Activated CD8-positive, alpha-beta T cell treated with anti-CD3 and anti-CD28 coated beads, Interleukin-2, amount 10 ng/mL, durations not matched to agents 7 days and 5 days (primary cell): ENCODE measurements at places on chromosomes 11 and 22. TPM values are rescaled to one million over a fixed set of nuclear protein-coding genes. Genes with fewer than 3 reads are reported as not detected.

Gene EHF
- not detected for total RNA-seq

Gene MS4A8
- not detected for total RNA-seq

Gene CRYBB3
- not detected for total RNA-seq

Gene ZBTB16
- 16.4 TPM for total RNA-seq

Gene MUC2
- total RNA-seq: not detected

Gene CD3D
- 541 TPM for total RNA-seq

Gene AP5B1
- 22.5 TPM for total RNA-seq

Gene SCGB1A1
- total RNA-seq: not detected

Gene USP2
- total RNA-seq: 0.68 TPM

Gene EMID1
- total RNA-seq: not detected

- no peak for DNase-seq
Measured at GRCh38 chr22:26053737-26054316, 115.4 kb upstream of the SEZ6L start.

- DNase-seq: no peak
Measured at GRCh38 chr11:47914743-47915142, 65.6 kb upstream of the PTPRJ start.

DNA sequence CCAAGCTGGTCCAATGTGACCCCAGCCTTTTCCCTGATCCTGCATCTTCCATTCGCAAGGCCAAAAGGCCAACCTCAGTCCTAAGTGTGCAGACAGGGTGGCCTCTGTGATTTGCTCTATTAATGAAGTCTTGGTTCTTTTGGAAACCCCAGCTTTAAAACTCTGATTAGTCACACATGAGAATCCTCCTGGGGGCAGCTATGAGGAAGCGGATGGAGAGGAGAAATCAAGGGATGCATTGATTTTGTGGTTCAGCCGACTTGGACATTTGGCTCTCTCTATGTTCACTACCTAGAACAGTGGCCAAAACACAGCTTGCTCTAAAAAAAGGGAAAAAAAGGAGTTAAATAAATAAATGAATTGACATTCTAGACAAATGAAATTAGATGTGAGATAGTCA lies 98.6 kb upstream of the USP47 start:
- no peak for DNase-seq

GRCh38 chr11:114890038-114890437 lies 211.7 kb downstream of the NXPE2 start:
- DNase-seq: no peak

- DNase-seq: no peak
Measured at GRCh38 chr11:11681536-11681935, 59.7 kb upstream of the GALNT18 start.

DNA sequence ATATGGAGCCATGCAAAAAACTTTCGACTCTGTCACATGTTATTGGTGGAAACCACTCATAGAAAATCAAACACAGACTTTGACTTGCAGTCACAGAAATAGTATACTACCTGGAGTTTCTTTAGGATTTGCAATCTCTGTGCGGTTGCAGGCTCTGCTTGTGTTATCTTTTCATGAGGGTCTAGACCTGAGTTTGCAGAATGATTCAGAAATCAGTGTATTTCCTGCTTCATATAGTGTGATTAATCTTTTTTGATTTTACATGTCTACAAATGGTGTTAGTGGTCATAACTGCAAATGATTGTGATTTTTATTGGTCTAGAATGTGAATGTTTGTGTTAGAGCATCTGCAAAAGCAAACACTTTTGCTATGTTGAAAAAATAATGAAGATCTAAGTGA lies 690.2 kb downstream of the NTM start:
- DNase-seq: no peak

DNA sequence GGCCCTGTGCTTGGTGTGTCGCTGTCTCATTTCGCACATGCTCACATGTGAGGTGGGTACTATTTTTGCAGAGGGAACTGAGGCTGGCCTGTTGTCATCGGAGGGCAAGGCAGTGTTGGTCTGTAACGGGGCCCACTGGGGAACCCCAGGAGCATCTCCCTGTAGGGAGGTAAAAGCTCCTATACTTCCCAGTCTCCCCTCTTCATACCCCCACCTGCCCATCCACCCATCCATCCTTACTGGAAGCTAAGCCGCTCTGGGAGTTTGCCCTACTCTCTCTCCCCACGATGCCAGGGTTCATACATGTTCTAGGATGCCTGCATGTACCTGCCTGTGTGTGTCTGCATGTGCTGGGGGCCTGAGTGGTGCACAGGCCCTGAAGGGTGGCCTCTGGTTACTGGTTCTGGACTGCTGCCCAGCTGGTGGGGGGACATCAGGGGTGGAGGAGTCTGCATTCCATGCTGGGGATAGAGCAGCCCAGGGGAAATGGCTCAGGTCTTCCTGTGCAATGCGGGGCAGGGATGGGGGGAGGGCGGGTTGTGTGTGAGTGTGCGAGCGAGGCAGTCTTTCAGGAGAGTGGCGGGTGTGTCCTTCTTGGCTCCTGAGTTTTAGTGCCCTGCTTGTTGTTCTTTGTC lies 77.7 kb downstream of the PKNOX2 start:
- DNase-seq: no peak

DNA sequence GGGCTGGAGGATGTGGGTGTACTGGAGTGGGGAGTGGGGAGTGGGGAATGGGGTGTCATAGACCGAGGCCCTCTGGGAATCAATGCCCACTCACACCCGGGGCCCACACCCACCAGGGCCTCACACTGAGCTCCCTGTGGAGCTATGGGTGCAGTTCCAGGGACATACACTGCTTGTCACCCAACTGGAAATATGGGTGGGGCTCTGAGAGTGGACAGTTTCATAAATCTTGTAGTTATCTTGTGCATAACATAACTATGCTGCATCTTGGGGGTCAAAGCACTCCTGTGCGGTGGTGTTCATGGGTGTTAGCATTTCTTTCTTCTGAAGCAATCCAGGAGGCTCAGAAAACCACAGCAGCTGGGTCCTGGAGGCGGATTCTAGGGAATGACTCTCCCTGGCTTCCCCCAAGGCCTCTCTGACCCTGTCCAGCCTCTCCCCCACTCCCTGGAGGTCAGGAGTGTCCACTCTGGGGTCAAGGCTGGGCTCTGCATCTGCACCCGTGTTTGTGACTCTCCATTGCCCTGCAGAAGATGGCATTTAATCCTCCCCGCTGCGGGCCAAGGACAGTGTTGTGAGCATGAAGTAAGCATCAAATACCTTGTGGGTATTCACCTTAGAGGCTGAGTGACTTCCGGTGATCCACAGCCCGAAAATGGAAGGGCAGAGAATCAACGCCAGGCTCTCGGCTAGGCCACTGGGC lies 172.5 kb downstream of the CTTN start:
- DNase-seq: no peak

- no peak for DNase-seq
Measured at GRCh38 chr11:102253020-102253715, 64.1 kb upstream of the BIRC3 start.

DNA sequence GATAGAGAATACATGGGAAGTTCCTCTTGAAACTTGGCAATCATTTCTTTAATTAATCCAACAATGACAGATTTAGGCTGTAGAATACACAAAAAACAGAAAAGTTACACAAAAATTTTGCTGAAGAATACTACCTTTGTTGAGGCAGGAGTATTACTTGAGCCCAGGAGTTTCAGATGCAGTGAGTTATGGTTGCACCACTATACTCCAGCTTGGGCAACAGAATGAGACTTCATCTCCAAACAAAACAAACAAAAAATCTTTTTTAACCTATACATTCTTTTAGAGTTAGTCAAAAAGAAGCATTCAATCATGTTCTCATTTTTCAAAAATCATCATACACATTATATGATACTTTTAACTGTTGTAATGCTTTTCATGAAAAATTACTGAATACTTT lies 22.1 kb downstream of the UEVLD start:
- DNase-seq: no peak

DNA sequence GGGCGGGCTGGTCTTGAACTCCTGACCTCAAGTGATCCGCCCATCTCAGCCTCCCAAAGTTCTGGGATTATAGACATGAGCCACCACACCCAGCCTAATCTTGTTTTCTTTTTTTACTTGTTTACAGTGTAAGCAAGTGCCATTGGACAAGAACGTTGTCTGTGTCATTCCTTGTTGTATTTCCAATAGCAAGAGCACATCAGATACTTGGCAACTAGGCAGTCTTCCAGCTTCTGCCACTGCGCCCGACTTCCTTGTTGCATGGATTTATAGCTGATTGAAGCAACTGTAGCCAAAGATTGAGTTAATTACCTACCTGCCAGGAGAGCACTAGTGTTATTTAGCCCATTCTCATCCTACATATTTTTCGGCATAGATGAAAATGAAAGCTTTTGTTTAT lies 3.1 kb upstream of the SGSM3 start:
- no peak for DNase-seq

GRCh38 chr11:66561178-66561974 lies 7.0 kb downstream of the CTSF start:
- DNase-seq: no peak

- DNase-seq: no peak
Measured at GRCh38 chr11:69615545-69616278, 25.2 kb upstream of the CCND1 start.

DNA sequence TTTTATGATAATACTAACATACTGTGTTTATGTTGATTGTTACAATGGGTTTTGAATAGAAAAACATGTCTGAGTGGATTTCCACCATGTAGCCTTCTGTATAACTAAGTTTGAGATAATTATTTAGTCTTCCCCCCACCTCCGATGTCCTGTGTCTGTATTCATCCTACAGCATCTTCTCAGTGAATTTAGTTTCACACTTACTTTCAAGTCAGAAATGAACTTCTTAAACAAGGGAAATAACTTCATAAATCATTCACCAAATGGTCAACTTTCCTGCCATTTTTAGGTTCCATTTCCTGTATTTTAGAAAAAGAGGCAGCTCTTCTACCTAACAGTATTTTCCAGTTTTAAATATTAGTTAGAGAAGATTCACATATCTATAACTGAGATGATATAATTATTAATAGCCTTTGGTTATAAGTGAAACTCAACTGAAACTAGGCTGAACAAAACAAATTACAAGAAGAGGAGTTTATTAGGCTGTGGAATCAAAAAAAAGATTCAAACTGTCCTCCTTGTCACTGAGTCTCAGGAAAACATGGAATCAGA lies 3.5 kb downstream of the OR51B5 start:
- no peak for DNase-seq

DNA sequence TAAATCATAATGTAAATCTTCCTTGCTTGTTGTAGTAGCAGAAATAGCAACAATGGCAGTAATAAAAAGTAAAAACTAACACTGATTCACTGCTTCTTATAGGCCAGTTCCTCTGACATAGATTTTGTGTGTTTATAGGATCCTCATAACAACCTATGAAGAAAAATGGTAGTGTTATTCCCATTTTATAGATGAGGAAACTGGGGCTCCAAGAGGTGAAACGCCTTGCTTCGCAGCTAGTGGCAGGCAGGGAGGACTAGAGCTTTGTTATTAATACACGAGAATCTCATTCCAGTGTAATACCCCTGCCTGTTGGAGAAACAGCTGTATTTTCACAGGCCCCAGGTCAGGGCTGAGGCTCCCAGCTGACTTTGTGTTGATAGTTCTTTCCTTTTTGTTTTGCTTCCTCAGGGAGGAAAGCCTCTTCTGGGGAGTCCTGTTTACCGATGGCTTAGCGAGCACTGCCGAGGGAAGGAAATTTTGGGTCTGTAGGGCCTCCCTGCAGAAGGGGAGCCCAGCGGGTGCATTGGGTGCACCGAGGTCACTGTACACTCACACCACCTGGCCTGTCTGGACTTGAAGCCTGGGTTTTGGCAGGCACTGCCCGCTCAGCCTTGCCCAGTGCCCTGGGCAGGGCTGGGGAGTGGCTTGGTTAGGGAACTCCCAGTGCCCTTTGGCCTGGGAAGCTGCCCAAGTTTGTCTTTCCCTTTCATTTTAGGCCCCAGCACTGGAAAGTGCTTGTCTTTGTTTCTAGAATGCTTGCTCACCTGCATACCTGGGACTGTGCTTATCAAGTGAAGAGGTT lies 13.5 kb downstream of the KIAA1671 start:
- DNase-seq: no peak

GRCh38 chr11:96116376-96116775 lies 192.5 kb upstream of the MTMR2 start:
- DNase-seq: no peak

GRCh38 chr11:111668980-111669379 lies 66.7 kb downstream of the SIK2 start:
- DNase-seq: no peak

DNA sequence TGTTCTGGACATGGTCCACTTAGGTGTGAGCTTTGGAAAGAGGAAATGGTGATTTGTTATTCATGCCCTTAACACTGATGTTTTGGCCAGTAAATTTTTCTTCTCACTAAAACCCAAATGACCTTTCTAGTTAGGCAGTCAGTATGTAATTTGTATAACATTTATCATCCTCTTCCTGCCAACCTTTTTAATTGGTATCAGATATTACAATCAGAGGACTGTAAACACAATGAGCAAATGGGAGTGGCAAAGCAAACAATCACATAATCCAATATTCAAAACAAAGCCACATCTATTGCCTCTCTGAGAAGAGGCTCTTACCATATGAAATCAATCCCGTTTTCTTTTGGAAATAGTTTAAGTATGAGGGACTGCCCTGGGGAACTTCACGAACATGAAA lies 49.1 kb downstream of the BBOX1 start:
- no peak for DNase-seq

DNA sequence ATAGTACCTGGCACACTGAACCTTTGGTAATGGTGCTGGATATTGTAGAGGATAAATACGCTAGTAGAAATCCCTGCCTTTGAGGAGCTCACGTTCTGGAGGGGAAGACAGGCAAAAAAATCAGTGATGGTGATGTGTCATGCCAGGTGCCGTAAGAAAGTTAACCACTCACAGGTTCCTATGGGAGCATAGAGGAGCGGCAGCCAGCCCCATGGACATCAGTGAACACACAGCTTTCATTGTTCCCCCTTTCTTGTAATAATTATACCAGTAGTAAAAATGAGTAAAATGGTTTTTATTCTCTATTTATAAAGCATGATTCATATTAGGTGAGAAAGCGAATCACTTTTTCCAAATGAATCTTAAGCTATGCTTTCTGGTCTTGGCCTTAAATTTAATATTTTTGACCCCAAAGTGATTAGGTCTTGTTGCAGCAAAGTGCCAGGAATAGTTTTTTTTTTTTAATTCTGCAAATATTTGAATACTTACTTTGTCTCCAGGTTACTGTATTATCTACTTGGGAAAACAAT lies 57.9 kb downstream of the UVRAG start:
- no peak for DNase-seq

DNA sequence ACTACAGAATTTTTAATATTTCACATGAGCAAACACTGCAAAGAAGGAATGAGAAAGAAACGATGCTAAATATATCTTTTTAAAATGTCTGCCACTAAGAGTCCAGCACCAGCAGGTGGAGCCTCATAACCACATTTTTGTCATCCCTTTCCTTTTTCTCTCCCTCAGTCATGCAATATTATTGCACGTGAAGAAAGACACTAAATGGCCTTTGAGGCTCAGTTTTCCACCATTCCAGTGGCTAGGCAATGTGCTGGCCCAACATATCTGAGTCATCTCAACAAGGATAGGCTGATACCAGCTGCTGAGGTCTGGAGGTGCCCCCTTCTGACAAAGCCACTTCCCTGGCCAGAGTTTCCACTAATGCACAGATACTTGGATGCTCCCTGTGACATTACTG lies 1.8 kb downstream of the ALKBH8 start:
- peak; percentile 65 for DNase-seq
